ENCODE measurements at places on chromosomes 7 and 10.

GRCh38 chr7:64433590-64433989, 119.8 kb downstream of the ZNF736 start:
- no peak for DNase-seq

- no peak for DNase-seq
These were observed 7.5 kb downstream of the ANKIB1 start for GRCh38 chr7:92253251-92253650.

DNA sequence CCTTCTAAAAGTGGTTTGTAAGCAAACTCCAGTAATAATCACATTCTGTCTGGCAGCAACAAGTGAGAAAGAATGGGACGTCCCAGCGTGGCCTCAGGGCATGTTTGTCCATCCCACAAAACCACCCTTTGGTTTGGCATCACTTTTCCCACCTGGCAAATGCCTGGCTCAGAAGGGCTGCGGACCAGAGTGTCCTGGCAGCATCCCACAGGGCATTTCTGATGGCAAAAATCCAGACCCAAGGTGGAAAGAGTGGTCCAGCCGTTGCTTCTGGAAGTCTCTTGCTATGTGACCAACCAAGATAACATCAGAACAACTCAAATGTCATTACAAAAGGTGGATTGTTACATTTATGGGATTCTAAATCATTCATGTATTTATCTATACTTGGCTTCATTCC, 174.4 kb downstream of the CREB5 start:
- DNase-seq = no peak

GRCh38 chr10:21176934-21177480, 279.9 kb upstream of the NEBL start:
- no peak for DNase-seq

- no peak for DNase-seq
These were observed 87.2 kb upstream of the ZNF32 start for GRCh38 chr10:43735907-43736306.

DNA sequence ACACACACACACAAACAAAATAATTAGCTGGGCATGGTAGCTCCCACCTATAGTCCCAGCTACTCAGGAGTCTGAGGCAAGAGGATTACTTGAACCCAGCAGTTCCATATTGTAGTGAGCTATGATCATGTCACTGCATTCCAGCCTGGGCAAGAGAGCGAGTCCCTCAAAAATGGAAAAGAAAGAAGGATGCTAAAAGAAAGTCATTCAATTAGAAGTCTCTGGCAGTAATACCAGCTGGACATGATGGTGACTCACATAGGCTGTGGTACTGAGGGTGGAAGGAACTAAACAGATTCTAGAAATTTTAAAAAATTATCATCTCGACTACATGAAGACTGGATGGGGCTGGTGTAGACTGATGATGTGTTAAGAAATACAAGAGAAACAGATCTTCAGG, 385.3 kb downstream of the ETV1 start:
- no peak for DNase-seq

All from GM12864 (cell line).